ENCODE measurements at places on chromosomes 7 and 10. TPM values are rescaled to one million over a fixed set of nuclear protein-coding genes. Genes with fewer than 3 reads are reported as not detected.

GRCh38 chr10:60439641-60440040 is 50.0 kb upstream of the ANK3 start:
- no peak overlapping the region for H3K4me3 ChIP-seq
- DNase-seq, result no peak
- H3K27ac ChIP-seq, result no peak overlapping the region
- H3K27me3 ChIP-seq, result no peaks in the 10 kb centered on the region

DNA sequence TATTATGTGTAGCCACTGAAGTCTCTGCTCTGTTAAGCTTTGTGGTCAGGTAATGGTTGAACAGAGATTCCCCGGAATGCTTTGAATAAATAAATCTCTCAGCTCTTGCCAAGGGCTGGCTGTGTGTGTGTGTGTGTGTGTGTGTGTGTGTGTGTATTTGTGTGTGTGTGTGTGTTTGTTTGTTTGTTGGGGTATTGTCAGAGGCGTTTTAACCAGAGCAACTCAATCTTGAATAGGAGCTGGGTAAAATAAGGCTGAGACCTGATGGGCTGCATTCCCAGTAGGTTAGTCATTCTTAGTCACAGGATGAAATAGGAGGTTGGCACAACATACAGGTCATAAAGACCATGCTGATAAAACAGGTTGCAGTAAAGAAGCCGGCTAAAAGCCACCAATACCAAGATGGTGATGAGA is 256.2 kb upstream of the CACNA2D1 start:
- no peaks in the 10 kb centered on the region for H3K36me3 ChIP-seq
- H3K4me3 ChIP-seq, result no peak overlapping the region
- H3K27ac ChIP-seq, result no peak overlapping the region
- H3K27me3 ChIP-seq, result no peaks in the 10 kb centered on the region
- DNase-seq, result no peak
- no peaks in the 10 kb centered on the region for H3K4me1 ChIP-seq

ACHE gene
- 2.0 TPM for polyA plus RNA-seq

- no peaks in the 10 kb centered on the region for H3K36me3 ChIP-seq
- no peak overlapping the region for H3K27ac ChIP-seq
- DNase-seq, result peak; percentile 78
- no peak overlapping the region for H3K4me3 ChIP-seq
Measured at GRCh38 chr7:114865564-114865963, 56.3 kb upstream of the MDFIC start.

GRM3 gene
- not detected for polyA plus RNA-seq

GRCh38 chr10:67782530-67782929 is 55.5 kb downstream of the DNAJC12 start:
- H3K36me3 ChIP-seq, result no peaks in the 10 kb centered on the region
- H3K27me3 ChIP-seq, result no peaks in the 10 kb centered on the region
- DNase-seq, result no peak

GRCh38 chr10:105585171-105585570 is 944.1 kb downstream of the SORCS3 start:
- no peak overlapping the region for H3K4me3 ChIP-seq
- H3K27ac ChIP-seq, result no peak overlapping the region
- H3K36me3 ChIP-seq, result no peaks in the 10 kb centered on the region
- DNase-seq, result no peak
- no peaks in the 10 kb centered on the region for H3K4me1 ChIP-seq

- H3K4me3 ChIP-seq, result no peak overlapping the region
- no peaks in the 10 kb centered on the region for H3K27me3 ChIP-seq
- peaks cover 33% of the 10 kb centered on the region for H3K4me1 ChIP-seq
Measured at GRCh38 chr10:88092973-88093372, 229.5 kb downstream of the PTEN start.

DNA sequence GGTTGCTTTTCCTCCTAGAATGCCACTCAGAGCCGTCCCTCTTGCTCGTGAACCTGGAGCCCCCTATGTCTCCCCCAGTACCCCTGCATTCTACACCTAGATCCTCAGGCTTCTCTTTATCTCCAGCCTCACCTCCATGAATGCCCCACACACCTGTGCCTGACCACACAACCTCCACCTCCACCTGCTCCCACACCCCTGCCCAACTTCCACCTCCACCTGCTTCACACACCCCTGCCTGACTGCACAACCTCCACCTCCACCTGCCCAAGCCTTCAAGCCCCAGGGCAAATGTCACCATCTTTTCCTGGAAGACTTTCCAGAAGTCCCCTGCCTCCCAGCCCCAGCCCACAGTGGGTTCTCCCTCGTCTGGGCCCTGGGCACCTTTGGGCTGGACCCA is 6.9 kb upstream of the LFNG start:
- DNase-seq, result no peak
- H3K27me3 ChIP-seq, result no peaks in the 10 kb centered on the region
- H3K4me3 ChIP-seq, result no peak overlapping the region
- H3K4me1 ChIP-seq, result peaks cover 50% of the 10 kb centered on the region

Data from spleen (tissue), 13 donors.